ENCODE measurements at places on chromosomes 11 and 22.

- no peak for DNase-seq
Measured at GRCh38 chr11:112728288-112728687, 232.9 kb upstream of the NCAM1 start.

DNA sequence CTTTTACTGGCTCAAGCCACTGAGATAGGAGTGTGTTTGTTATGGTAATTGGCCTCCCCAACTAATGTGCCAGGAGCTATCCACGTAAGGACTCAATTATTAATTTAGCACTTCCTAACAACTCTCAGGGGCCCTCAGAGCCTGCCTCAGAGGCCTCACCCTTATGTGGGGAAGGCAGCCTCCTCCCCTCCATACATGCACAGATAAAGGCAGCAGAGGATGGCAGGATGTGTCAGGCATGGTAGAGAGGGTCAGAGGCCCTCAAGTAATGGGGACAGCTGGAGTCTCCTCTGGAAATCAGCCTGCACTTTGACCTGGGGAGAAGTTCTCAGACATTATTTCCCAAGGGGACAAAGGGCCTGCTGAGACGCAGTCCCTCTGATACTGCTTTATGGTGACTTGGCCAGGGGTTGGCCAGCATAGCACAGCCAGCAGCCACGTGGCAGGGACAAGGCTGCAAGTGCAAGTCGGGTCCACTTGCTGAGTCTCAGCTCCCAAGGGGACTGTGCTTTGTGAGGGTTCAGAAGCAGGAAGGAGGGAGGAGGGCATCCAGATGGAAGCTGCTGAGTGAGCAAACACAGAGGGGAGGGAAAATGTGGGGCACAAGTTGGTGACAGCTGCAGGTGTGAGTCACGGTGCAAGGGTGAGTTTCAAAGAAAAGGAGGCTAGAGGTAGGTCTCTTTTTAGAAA lies 17.0 kb downstream of the MOGAT2 start:
- DNase-seq, result peak; percentile 4

GRCh38 chr11:105840391-105840790 lies 181.6 kb downstream of the MSANTD4 start:
- DNase-seq, result no peak

DNA sequence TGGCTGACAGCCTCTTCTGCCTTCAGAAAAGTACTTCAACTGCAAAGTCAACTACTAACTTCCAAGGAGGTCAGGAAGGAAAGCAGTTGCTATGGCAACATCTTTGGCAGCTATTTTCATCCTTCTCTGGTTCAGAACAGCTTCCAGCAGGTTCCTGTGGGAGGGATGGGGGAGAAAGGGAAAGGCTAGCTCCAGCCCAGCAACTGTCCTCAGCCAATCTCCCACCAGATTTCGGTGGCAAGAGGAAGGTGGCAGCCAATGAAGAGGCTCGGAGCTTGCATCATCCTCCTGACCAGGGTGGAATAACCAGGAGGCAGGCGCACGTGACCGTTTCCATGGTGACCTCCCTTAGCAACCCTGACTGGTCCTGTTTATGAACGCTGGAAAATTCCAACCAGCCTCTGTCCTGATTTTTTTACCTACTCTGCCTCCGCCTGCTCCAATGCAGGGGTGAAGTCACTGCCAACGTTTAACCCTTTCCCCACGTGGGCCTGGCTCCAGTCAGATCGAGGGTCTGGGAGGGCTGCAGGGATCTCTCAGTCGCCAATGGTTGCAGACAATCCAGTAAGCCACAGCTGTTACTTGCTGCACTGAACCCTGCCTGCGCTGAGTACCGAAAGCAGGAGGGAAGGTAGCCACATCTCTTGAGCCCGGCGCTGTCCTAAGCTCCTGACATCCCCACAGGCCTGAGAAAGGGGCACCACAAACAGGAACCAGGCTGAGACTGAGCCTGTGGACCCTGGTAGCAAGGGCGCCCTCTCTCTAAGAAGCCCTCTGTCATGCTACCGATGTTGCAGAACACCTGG lies 11.2 kb upstream of the MALAT1 start:
- DNase-seq, result peak; percentile 80

- no peak for DNase-seq
Measured at GRCh38 chr22:43530349-43531201, 118.8 kb downstream of the MPPED1 start.

DNA sequence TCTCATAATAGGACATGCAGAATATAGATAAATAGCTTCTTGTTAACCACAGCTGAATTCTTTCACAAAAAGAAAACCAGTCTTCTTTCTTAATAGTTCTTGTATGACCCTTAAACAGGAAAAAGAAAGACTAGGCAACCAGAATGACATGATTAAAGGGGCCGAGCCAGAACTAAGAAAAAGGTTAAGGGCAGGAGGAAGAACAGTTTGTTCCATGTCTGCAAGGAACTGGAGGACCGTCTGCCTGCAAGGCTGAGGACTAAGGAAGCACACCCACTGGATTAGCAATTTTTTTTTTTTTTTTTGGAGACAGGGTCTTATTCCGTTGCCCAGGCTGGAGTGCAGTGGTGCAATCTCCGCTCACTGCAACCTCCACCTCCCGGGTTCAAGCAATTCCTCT lies 26.0 kb upstream of the TMPRSS5 start:
- no peak for DNase-seq

GRCh38 chr11:61133956-61134662 lies 27.1 kb downstream of the VPS37C start:
- no peak for DNase-seq

DNA sequence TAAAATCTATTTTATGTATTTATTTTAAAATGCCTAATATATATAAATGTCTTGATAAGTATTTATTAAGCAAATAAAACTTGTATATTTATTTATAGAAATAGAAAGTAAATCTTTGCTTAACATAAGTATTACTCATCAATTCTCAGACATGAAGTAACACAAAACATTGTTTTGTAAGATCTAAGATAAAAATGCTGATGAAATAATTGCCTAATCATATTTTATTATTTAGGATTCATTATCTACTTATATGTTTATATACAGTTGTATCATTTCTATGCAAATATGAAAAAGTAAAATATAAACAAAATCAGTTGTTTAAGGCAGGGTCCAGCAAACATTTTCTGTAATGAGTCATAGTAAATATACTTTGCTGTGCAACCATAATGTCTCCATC lies 507.8 kb upstream of the CNTN5 start:
- DNase-seq, result no peak

DNA sequence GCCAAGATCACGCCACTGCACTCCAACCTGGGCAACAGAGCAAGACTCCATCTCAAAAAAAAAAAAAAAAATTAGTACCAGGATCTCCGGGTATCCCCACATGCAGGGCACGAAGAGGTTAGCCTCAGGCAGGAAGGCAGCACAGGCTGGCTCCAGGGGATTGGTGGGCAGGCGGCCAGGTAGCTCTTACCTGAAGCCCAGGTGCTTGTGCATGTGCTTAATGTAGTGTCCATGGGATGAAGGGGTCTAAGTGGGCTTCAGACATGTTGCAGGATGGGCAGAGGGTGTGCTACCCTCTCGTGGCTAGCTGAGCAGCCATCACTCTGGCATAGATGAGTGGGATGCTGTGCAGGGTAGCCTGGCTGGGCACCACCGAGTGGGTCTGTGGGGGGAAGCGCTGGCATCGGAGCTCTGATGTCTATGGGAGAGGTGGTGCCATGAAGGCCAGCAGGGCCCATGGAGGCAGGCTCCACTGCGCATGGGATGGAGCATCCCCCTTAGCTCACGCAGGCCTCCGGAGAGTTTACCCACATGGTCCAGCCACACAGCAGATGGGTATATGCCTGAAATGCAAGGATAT lies 11.0 kb downstream of the RFPL1 start:
- DNase-seq, result no peak

GRCh38 chr11:7604331-7604955 lies 68.9 kb downstream of the CYB5R2 start:
- no peak for DNase-seq

DNA sequence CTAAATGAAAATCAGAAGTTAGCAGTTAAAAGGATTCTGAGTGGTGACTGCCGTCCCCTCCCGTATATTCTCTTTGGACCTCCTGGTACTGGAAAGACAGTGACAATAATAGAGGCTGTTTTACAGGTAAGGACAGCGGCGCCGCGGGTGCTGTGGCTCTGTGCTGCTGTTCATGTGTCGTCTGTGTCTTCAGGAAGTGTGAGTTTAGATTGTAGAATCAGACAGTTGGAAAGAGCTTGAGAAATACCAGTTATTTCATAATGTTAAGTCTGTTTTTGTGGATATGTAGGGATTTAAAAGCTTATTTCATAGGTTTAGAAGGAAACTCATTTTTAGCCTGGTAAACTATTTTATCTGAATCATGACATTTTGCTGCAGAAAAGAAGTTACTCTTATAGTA lies 27.4 kb upstream of the PANX2 start:
- DNase-seq, result no peak

- no peak for DNase-seq
Measured at GRCh38 chr22:49247194-49247924, 580.3 kb downstream of the BRD1 start.

GRCh38 chr11:61152816-61153592 lies 8.2 kb downstream of the VPS37C start:
- DNase-seq, result no peak

- no peak for DNase-seq
Measured at GRCh38 chr11:72520815-72521214, 86.5 kb upstream of the CLPB start.

DNA sequence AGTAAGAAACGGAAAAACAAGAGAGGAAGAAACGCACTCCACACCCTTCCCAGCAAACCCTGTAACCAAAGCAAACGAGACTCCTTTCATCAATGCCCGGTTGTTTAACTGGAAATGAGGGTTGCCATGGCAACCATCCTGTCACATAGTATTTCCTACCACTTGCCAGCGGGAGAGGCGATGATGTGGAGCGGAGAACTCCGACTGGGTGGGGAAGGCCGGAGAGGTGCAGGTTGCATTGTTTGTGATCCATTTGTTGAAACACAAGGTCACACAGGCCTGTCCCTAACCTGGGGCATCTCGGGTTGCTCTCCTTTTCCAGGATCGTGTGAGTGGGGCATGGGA lies 609.9 kb downstream of the BUD13 start:
- no peak for DNase-seq

GRCh38 chr11:37972691-37973090 lies 1374.7 kb upstream of the RAG2 start:
- no peak for DNase-seq

Data from OCI-LY7 (cell line).